ENCODE measurements at places on chromosomes 3 and 15.

- DNase-seq = peak; percentile 67
Measured at GRCh38 chr3:50321336-50322114, 1.0 kb downstream of the HYAL2 start.

DNA sequence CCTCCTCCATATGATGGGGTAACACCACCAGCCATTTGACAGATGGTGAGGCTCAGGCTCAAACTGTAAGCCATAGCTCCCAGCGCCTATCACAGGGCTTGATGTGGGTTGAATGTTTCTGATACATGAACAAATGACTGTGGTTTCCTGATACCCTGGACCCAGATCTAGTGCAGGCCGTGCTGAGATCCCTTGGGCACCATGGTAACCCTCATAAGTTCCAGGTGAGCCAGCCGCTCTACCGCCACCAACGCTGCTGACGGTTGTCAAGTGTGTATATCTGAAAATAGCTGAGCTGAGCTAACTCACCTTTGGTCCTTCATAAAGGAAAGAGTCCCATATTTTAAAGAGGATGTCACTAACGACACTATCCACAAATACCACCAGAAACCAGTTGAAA, 74.5 kb downstream of the TBC1D2B start:
- no peak for DNase-seq

- DNase-seq = no peak
Measured at GRCh38 chr3:159923336-159923735, 65.3 kb upstream of the IL12A start.

DNA sequence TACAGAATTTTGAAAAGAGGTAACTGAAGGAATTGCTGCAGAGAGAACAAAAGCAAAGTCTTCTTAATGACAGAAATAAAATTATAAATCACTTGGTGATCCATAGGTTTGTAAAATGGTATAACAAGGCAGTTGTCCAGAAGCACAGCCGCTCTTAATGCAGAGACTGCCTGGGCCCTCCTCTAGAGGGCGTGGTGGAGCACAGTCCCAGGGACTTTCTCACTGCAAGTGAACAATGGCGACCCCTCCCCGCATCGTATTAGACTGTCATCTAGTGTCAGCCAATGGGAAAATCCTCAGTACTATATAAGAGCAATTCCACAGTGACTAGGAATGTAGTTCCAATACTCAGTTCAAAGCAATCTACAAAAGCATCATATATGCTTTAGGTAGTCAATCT, 26.4 kb upstream of the ZBED2 start:
- no peak for DNase-seq

GRCh38 chr3:468172-468571, 271.6 kb downstream of the CHL1 start:
- no peak for DNase-seq

Measured in omental fat pad (tissue), 4 donors.